A673 (cell line): ENCODE measurements at places on chromosomes 4 and X.

GRCh38 chrX:118739577-118739976 lies 12.2 kb downstream of the IL13RA1 start:
- DNase-seq: no peak

DNA sequence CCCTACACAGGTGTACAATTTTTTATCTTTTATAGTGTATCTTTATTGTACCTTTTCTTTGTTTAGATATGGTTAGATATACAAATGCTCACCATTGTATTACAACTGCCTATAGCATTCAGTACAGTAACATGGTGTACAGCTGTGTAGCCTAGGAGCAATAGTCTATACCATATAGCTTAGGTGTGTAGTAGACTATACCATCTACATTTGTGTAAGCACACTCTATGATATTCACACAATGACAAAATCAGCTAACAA lies 80.3 kb downstream of the FAM13A start:
- DNase-seq: no peak

GRCh38 chr4:136562834-136563233 lies 969.5 kb downstream of the PCDH18 start:
- DNase-seq: peak; percentile 4

- DNase-seq: no peak
Observed at GRCh38 chr4:101218346-101218745, 129.0 kb downstream of the PPP3CA start.

DNA sequence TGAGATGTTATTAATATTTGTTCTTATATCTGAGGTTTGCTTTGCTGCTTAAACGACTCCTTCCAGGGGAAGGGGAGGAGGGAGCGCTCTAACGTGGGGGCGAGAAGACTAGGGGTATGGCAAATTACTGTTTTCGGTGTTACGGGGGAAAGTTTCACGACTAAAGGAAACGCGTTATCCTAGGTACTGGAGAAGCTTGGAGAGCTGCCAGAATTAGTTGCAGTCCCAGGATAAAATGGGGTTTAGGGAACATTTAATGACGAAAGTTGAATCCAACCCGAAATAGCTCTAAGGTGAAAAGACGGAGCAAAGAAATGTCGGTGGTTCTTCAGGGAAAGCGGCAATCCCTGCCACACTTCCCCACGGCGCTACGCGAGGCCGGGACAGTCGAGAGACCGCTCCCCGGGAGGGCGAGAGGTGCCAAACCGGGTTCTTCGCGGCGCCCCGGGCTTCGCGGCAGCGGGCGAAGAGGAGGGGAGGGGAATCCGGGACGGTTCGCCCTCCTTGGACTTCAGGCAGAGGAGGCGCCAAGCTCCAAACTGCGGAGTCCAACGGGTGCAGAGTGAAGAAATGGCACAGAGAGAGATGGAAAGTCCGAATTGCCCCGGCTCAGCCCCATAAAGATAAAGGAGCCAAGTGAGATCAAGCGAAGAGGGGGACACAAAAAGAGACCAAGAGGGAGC lies 724 bp downstream of the THOC2 start:
- peak; percentile 14 for DNase-seq

- DNase-seq: no peak
Observed at GRCh38 chr4:141229408-141230101, 8.9 kb downstream of the ZNF330 start.

DNA sequence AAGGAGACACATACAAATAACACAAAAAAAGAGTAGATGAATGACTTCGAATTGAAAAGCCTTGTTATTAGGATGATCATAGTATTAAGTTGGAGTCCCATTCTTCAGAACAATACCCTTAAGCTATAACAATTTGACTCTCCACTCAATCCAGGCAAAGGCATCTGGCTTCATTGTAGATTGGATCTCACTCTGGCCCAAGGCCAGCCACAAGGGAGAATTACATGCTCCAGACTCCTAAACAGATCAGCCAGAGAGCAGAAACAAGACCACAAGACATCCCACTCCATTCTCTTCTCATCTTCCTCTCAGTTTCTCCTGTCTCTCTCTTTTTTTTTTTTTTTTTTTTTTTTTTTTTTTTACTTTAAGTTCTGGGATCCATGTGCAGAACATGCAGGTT lies 213.9 kb downstream of the DHX15 start:
- no peak for DNase-seq

GRCh38 chr4:18100657-18101056 lies 79.1 kb upstream of the LCORL start:
- DNase-seq: no peak

- DNase-seq: peak; percentile 29
Observed at GRCh38 chr4:95044324-95044837, 286.6 kb downstream of the BMPR1B start.

DNA sequence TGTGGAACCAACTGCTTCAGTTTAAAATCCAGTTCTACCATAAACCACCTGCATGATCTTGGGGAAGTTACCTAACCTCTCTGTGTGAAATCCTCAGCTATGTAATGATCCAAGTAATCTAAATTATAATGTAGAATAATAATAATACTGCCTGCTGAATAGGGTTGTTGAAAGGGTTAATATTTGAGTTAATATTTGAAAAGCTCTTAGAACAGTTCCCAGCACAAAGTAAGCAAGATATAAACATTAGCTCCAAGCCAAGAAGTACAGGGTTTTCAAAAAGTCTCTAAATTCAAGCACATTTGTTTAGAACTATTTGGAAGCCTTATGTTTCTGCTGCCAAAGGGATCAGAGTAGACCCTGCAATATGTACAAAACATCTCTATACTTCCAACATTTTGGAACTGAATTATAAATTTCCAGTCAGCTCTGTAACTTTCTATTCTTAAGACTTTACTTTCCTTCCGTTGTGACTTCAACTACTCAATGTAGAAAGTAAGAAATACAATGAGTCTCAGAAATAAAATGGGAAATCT lies 76.7 kb upstream of the FAM9C start:
- no peak for DNase-seq

DNA sequence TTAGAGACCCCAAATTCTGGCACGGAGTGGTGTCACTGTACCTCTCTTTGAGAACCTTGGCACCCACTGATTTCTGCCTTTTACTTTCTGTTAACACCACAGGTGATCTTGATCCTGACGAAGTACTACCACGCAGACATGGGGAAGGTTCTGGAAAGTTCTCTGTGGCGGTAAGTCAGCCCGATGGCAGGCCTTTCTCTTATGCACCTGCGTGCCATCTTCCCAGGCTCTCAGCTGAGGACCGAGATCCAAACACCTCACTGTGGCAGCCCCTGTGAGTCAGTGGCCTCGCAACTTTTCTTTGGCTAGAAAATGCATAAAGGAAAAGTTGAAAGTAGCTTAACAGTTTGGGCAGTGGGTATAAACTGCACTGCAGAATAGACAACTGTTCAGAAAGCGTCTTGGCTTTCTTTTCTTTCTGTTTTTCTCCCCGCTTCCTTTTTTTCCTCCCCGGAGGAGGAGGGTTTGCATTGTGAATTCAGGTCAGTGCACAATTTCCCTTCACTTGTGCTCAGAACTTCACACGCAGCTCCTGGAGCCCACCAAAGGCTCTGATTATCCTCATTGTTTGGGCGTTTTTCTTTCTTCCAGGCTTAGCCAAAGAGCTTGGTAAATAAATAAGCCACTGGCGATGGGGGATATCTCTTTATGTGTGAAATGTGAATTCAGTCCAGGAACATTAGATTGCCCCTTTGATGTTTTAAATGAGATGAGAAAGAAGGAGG lies 38.4 kb downstream of the PSAPL1 start:
- DNase-seq: no peak

DNA sequence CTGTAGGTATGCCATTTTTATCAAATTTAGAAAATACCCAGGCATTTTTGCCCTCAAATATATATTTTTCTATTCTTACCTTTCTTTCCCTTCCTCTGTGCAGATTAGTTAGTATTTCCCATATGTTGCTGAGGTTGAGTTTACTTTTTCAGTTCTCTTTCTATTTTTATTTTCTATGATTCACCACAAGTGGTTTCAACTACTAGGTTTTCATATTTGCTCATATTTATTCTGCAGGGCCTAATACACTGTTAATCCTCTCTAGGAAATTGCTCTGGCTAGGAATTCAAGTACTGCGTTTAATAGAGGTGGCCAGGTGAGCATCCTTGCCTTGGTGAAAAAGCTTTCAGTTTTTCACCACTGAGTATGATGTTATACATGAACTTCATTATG lies 1535.3 kb upstream of the PCDH10 start:
- no peak for DNase-seq

DNA sequence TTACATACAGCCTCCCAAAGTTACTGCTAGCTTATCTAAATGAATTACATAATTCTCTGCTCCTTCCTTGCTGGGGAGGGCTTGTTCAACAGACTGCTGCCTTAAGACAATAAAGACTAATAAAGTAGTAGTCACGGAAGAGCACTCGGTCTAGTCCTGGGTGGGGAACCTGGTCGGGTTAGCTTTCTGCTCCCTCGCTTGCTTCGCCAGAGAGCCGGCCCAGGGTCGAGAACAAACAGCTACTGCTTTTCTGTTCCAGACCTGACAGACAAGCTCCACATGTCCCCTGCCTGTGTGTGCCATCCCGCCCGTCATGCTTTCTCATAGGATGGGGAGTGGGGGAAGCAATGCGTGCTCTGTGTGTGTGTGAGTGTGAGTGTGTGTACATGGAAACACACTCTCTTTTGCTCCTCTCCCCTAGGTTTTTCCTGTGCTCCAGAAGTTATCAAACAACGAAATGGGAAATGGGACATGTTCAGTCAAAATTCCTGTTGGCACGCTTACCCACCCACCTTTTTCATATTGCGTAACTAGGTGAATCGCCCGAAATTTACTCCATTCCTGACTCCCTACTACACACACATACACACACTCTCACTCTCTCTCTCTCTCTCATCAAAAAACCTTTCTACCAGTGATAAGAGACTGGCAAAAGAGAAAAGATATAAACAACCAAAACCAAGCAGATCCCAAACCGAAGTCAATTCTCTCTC lies 1.3 kb downstream of the NPY1R start:
- peak; percentile 47 for DNase-seq
